ENCODE measurements at places on chromosomes 7 and 10.
A peak's percentile ranks its signal among the peaks of the same experiment; 100 is the strongest.

DNA sequence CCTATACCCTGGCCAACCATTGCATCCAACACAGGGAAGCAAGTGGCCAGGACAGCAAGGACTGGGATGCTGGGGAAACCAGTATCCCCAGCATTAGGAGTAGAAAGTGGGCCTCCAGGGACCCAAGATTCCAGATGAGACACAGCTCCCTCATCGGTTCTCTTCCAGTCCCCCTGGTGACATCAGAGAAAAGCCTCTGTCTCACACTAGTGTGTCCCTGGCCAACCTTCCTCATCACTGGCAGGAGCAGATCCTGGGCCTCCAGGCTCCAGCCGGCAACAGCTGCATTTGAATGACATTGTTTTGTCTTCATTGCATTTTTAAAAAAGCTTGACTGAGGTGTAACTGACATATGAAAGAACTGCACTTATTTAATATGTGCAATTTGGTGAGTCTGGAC, 177.3 kb upstream of the LYZL2 start:
- DNase-seq = no peak

- DNase-seq = no peak
Measured at GRCh38 chr10:130454543-130455000, 318.4 kb downstream of the GLRX3 start.

GRCh38 chr7:36047091-36047658, 105.9 kb upstream of the EEPD1 start:
- DNase-seq = no peak

GRCh38 chr10:23413629-23414089, 25.2 kb upstream of the OTUD1 start:
- no peak for DNase-seq

DNA sequence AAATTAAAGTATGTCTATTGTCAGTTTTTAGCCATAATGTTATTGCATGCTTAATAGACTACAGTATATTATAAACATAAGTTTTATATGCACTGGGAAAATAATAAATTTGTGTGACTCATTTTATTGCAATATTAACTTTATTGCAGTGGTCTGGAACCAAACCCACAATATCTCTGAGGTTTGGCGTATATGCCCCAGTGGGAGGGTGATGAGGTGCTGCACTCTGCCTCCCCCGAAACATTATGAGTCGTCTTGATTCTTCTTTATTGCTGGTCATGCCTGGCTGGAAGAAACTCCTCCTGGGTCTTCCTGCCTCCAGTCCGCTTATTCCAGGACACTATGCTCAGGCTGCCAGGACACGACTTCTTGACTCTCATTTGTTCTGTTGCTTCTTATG, 88.4 kb downstream of the MTPN start:
- no peak for DNase-seq

GRCh38 chr7:75983471-75984129, 10.8 kb downstream of the TMEM120A start:
- DNase-seq = no peak

- DNase-seq = no peak
Measured at GRCh38 chr7:2979201-2979631, 64.5 kb downstream of the CARD11 start.

DNA sequence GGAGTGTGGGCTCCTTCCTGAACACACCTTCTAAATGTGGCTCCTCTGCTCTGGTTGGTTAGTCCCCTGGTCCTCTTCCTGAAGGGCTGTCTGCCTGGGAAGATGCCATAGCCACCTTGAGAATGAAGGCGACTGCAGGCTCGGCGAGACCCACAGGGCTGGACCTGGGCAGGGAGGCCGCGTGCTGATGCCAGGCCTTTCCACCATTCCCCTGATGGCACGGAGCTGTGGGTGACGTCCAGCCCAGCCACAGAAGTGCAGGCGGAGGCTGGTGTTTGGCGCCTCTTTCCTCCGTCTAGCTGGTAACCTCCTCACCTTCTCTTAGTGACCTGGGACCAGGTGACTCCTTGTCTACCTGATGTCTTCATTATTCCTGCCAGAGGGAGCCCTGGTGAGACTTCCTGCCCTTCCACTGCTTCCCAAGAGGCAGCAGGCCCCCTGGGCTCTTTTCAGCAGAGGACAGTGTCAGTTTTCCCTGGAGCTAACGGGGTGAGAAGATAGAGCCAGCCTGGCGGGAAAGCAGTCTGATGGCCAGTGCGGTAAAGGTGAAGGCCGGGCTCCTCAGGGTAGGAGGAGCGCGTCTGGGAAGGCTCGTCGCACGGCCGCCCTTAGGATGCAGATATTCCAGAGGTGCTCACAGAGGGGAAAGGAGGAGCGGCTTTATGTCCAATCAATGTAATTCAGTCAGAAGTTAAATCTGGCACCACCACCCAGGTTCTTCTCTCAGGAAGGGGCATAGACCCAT, 34.9 kb downstream of the GBX1 start:
- DNase-seq = no peak

GRCh38 chr10:69327463-69328379, 49.4 kb downstream of the HK1 start:
- DNase-seq = no peak

- DNase-seq = no peak
Measured at GRCh38 chr10:132332433-132332754, 401 bp downstream of the LRRC27 start.

DNA sequence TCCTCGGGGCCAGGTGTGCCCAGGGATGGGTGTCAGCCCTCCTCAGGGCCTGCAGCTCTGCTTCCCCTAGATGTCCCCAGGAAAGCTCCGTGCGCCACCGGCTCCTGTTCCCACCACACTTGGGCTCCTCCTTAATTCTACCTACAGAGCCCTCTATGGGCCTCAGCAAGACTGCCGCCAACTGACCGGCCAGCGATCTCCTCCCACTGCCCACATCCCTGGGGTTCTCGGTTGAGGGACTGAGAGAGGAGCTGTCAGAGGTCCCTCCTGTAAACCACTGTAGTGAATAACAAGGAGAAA, 5.3 kb upstream of the LDB3 start:
- DNase-seq = no peak

- no peak for DNase-seq
Measured at GRCh38 chr7:22587322-22587721, 87.3 kb upstream of the STEAP1B start.

DNA sequence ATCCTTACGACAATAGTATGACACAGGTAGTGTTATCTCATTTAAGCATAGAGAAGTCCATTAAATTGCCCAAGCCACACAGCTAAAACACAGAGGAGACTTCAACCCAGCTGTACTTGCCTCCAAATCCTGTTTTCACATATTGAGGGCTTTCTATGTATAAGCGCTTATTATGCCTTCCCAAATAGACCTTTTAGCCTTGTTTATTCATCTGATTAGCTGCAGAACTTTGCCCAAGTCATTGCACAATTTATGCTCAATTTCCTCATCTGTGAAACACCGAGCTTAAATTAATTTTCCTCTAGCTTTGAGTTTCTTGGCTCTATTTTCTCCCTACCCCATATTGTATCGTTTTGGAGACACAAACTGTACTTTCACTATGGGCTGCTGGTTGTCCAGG, 15.5 kb downstream of the NPS start:
- DNase-seq = no peak

- no peak for DNase-seq
Measured at GRCh38 chr7:1670894-1671593, 967 bp downstream of the ELFN1 start.

DNA sequence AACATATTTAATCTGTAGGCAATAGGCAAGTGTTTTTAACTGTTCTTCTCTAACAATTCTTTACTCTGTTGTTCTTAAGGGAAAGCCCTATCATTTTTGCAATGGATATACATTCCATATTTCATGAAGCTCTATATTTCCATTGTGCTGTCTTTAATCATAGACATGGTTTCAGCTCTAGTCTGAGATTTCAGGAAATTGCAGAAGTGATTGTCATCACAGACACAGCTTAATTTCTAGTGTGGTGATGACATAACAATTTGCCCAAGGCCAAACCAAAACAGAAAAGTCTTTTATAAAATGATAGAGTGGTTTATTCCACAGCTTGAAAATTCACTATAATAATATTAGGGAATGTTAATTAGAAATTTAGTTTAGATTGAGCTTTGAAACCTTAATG, 494.1 kb upstream of the SEMA3A start:
- DNase-seq = no peak

DNA sequence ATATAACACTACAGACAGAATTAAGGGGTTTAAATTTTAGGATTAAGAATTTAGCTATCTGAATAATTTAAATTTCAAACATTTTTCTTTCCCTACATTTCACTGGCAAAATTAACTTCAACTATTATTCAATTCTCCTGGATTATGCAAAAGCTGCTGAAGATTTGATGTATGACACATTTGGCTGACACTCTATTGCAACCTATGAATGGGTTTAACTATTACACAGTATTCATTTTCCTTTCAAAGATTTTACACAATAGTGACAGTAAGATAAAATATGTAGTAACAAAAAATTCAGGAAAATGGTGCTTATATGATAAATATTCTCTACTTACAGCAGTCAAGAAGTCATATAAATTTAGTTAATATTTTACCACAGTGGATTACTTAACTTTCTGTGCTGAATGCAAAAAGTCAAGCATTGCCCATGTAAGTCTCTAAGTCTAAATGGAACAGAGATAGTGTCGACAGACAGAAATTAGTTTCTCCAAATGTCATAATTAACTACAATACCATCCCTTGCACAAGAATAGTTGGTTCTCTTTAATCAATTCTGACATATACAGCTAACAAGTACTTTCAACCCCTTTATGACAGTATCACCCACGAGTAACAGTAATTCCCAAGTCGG, 194.1 kb upstream of the FRMD4A start:
- DNase-seq = no peak

GRCh38 chr10:118110750-118111149, 64.0 kb upstream of the RAB11FIP2 start:
- DNase-seq = no peak

GRCh38 chr10:50387007-50387731, 135.9 kb upstream of the ASAH2 start:
- DNase-seq = no peak

- no peak for DNase-seq
Measured at GRCh38 chr10:71268247-71268691, 50.8 kb upstream of the SLC29A3 start.

DNA sequence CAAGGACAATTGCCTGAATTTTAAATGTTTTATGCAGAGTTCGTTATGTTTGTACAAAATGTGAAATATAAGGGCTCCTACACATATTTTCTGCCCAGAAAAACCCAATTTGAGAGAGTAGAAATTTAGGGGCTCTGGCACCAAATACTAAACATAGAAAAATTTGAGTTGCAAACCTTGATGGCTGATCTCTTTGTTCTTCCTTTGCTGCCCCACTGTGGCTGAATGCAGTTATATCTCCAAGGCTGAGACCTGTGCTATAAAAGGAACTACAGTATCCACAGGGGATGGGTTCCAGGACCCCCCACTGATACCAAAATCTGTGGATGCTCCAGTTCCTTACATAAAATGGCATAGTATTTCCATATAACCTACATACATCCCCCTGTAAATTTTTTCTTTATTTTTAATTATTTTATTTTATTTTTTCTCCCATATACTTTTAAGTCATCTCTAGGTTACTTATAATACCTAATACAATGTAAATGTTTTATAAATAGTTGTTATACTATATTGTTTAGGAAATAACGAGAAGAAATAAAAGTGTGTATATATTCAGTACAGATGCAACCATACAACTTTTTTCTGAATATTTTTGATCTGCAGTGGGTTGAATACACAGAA, 22.5 kb downstream of the CFAP43 start:
- DNase-seq = no peak

GRCh38 chr10:17954861-17955260, 3.1 kb downstream of the SLC39A12 start:
- DNase-seq = no peak

DNA sequence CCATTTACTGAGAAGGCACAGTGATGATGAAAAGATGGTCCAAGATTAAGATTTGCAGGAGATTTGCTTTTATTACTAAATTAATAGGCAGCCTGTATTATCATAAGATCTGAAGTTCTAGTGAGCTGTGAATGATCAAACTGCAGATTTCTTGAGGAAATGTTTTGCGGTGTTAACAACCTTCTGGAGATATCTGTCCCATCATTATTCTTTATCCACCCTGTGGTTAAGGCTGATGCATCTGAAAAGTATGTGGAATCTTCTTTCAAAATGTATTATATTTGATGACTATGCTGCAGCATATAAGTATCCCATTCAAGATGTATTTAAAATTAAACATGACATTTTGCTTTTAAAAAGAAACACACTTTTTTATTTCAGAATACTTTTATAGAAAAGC, 150.3 kb downstream of the POLR1F start:
- no peak for DNase-seq

DNA sequence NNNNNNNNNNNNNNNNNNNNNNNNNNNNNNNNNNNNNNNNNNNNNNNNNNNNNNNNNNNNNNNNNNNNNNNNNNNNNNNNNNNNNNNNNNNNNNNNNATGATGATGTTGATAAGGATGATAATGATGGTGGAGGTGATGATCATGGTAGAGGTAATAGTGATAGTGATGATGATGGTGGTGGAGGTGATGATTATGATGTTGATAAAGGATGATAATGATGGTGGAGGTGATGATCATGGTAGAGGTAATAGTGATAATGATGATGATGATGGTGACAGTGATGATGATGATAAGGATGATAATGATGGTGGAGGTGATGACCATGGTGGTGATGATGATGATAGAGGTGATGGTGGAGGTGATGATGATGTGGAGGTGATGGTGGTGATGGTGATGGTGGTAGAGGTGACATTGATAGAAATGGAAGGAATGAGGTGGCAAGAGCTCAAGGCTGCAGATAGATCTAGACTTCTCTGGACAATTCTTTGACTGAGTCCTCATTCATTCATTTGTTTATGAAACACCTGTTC, 47.8 kb downstream of the FAM20C start:
- no peak for DNase-seq

GRCh38 chr10:113961182-113962031, 82.3 kb upstream of the ADRB1 start:
- DNase-seq = peak; percentile 47

Data from activated gamma-delta T cell treated with anti-CD3 and anti-CD28 coated beads, Interleukin-2, amount 50 U/mL, for 16 hours (primary cell).